ENCODE measurements at places on chromosomes 6 and 20. TPM values are rescaled to one million over a fixed set of nuclear protein-coding genes. Genes with fewer than 3 reads are reported as not detected.

TP53INP2 gene
- 14.5 TPM for total RNA-seq

DNA sequence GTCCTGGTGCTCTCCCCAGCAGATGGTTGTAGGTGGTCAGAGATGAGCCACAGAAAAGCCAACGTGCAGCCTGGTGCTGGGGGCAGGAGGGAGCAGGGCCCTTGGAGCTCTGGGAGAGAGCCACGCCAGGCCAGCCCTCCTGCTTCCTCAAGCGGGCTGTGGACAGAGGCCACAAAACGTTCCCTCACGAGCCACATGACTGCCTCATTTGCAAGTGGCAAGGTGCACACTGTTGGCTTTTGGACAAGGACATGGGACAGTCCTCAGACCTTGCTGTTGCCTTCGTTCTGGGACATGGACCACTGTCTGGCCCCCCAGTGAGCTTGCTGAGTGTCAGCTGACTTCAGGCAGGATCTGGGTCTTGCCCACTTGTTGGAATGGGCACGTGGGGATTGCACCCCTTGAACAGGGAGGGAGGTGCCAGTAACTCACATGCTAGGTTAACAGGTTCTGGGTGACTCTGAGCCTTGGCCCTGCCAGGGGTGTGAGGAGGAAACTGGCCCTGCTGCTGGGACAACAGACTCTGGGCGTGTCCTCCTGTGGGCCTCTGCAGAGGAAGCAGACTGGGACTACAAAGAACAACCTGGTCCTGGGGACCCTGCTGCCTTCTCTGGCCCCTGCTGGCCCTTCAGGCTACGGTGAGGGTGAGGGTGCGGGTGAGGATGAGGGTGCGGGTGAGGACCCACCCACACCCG, 2.6 kb downstream of the SLCO4A1 start:
- DNase-seq, result no peak
- peaks cover 6% of the 10 kb centered on the region for H3K27me3 ChIP-seq
- no peaks in the 10 kb centered on the region for H3K36me3 ChIP-seq
- H3K27ac ChIP-seq, result peak overlapping the region; percentile 70

DNA sequence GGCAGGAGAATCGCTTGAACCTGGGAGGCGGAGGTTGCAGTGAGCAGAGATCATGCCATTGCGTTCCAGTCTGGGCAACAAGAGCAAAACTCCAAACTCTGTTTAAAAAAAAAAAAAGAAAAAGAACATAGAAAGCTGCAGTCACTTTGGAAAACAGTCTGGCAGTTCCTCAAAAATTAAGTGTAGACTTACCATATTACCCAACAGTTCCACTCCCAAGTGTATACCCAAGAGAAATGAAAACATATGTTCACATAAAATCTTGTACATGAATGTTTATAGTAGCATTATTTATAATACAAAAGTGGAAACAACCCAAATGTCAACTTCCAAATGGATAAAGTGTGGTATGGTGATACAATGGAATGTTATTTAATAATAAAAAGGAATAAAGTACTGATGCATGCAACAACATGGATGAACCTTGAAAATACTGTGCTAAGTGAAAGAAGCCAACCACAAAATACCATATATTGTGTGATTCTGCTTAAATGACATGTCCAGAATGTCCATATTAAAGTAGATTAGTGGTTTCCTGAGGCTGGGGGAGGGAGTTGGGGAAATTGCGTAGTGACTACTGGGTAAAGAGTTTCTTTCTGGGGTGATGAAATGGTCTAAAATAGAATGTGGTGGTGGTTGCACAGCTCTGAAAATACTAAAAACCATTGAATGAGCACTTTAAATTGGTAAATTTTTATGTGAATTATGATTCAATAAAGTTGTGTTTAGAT, 62.9 kb downstream of the SUN5 start:
- H3K4me1 ChIP-seq, result no peaks in the 10 kb centered on the region
- no peaks in the 10 kb centered on the region for H3K36me3 ChIP-seq
- no peaks in the 10 kb centered on the region for H3K27me3 ChIP-seq
- no peak overlapping the region for H3K27ac ChIP-seq
- no peak overlapping the region for H3K4me3 ChIP-seq

DNA sequence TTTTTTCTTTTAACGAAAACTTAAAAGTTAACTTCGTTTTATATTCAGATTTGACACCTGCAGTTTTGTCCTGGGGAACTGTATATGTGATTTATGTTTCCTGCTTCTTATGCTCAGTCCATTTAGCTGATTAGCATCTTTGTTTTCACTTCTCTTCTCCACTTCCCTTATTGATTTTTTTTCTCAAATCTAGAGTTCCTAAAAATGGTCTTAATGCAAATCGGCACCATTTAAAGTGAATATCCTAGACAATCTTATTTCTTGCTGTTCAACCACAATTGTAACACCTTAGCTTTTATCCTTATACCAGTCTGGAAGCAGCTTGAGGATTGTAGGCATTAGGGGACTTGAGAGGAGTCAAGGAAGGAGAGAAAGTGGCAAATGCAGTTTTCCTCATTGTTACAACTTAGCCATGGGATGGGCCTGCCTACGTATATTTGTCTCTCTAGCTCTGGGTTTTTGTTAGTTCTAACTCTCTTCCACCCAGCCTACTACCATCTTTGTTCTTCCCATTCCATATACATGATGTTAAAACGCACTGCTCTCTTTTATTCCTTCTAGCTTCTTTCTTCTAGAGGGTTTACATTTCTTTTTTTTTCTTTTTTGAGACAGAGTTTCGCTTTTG, 8.5 kb downstream of the QRSL1 start:
- no peak overlapping the region for H3K4me3 ChIP-seq
- H3K27ac ChIP-seq, result no peak overlapping the region
- DNase-seq, result no peak

- no peak overlapping the region for H3K27ac ChIP-seq
- H3K4me1 ChIP-seq, result peaks cover 6% of the 10 kb centered on the region
- no peak for DNase-seq
- no peaks in the 10 kb centered on the region for H3K27me3 ChIP-seq
- no peak overlapping the region for H3K4me3 ChIP-seq
- H3K36me3 ChIP-seq, result no peaks in the 10 kb centered on the region
Observed at GRCh38 chr6:108291091-108291490, 3.8 kb upstream of the AFG1L start.
